Astrocyte of the hippocampus (primary cell): ENCODE measurements at places on chromosomes 4 and X.

- no peak for DNase-seq
These were observed 110.0 kb downstream of the IRF2 start for GRCh38 chr4:184364100-184364921.

DNA sequence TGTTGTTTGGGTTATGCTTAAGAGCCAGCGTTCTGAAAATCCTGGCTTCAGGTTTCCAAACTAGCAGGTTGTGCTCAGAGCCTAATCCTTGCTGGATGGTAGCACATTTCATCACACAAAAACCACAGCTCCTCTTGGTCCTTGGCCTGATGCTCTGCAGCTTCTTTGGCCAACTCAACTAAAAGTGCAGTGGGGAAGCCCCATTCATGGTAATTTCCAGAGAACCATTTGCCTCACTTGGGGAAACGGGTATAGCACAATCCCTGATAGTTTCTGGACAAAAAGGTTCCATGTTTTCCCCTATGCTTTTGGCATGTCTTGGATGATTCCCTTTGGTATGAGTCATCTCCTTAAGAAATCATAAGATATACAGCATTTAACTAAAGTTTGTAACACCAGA, 78.7 kb downstream of the SYNPO2 start:
- DNase-seq: peak; percentile 63

DNA sequence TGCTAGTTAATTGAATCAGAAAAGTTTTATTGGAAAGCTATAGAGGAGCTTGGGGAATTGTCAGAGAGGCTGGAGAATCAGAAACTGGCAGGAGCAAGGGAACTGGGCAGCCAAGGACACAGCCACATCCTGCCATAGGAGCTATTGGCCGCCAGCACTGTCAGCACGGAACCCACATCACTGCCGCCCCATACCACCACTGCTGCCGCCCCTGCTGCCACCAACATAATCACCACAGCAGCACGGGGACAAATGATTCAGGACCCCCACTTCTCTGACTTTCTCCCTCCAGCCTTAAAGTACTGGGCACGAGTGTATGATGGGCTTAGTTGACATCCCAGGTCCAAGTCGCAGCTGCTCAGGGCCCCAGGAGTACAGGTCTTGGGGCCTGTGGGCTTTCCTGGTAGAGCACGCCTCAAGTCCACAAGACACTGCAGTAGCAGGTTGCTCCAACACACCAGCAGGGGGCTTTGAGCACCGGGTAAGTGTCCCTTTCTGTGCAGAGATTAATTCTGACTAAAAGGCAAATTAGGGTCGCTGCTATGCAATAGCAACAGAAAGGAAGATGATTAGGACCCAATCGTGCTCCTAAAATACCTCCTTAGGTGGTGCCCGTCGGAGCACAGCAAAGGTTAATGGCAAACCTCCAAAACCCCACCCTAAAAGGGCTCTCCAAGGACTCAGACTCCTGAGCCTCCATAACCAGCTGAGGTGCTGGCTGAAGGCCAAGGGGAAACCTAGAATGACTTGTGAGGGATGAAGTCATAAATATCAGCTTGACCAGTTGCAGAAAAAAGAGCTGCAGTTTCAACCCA, 6.9 kb downstream of the PJA1 start:
- peak; percentile 71 for DNase-seq

DNA sequence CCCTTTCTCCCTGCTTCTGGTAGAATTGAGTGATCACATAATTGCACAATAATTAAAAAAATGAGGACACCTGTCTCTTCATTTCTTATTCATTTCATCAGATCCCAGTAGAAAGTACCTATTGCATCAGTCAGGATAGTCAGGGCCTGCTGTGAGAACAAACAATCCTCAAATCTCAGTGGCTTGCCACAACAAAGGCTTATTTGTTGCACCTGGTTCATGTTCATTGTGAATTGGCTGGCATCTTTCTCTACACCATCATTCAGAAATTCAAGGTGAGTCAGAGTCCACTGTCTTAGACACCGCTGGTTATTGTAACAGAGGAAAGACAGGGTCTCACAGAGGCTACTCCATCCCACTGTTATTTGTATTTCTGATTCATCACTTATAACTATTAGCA, 409.8 kb downstream of the STIM2 start:
- DNase-seq: no peak

DNA sequence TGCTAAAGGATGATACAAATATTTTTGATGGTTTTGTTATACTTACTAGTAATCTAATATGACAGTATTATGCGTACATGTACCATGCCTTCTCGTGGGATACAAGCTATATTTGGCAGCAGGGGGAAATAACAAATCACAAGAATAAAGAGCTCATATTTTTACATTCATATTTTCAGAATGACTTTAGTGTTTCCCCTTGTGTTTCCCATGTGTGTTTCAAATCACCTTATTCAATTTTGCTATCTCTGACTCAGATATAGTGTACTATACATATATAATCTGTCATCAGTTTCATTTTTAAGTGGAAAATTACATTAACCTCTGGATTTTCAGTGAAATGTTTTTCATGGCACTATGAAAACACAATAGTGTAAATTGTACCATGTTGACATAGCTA, 146.8 kb downstream of the RPA4 start:
- no peak for DNase-seq

- DNase-seq: peak; percentile 53
These were observed 265.4 kb upstream of the SLC7A11 start for GRCh38 chr4:138507522-138507921.

DNA sequence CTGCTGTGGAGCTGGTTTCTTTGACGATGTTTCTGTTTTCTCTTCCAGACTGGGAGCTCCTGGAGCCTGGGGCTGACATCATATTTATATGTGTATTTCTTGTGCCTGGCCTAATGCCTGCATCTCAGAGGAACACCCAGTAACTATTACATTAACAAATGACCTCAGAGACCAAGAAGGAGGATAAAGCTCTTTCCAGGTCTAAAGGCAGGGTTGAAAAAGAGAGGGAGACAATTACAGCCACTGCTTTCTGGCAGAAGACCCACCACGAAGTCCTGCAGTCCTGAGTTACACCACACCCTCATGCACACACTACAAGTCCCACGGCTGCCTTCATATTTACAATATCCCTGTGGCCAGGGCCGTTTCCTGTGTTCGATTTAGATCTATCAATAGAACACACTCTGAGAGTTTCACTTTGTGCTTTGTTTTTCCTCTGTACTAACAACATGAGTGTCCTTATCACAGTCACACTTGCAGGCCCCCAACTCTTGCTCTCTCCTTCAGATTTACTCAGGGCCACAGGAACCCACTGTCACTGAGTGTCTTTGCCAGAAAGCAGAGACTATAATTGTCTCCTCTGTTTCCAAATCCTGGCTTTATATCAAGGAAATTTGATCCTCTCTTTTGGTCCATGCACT, 535.5 kb downstream of the MID1IP1 start:
- peak; percentile 19 for DNase-seq

DNA sequence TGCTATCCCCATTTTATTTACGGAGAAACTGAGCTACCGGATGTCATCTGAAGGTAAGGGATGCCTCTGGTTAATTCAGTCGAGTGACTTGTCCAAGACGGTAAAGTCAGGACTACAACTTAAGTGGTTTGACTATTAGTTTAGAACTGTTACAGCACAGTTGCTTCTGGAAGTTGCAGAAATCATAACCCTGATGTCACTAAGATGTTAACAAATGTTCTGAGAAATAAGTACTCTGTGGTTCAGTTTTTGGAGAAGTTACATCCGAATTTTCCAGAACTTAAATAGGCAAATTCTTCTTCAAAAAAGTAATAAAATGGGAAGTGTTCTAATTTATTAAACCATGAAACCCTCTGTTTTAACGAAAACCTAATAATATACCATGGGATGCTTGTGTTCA, 3.1 kb downstream of the PPA2 start:
- DNase-seq: no peak

DNA sequence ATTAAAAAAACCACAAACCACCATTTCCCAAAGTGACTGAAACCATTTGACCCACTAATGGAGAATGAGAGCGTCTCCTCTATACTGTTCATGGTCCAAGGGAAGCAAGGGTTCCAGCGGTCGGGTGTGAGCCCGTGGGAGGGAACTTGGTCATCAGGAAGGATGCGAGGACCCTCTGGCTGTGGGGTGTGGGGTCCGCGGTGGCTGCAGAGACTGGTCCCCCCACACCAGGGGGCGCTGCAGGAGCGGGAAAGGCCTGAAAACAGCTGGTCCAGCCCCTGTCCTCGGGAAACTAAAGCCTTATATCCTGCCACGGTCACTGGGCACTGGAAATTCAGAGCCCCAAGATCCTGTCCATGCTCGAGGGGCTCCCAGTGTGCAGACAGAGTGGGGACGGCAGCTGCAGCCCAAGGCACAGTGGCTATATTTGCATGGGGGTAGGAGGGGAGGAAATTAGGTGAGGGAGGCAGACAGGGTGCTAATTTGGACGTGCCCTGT, 4.3 kb downstream of the BLOC1S4 start:
- peak; percentile 87 for DNase-seq

DNA sequence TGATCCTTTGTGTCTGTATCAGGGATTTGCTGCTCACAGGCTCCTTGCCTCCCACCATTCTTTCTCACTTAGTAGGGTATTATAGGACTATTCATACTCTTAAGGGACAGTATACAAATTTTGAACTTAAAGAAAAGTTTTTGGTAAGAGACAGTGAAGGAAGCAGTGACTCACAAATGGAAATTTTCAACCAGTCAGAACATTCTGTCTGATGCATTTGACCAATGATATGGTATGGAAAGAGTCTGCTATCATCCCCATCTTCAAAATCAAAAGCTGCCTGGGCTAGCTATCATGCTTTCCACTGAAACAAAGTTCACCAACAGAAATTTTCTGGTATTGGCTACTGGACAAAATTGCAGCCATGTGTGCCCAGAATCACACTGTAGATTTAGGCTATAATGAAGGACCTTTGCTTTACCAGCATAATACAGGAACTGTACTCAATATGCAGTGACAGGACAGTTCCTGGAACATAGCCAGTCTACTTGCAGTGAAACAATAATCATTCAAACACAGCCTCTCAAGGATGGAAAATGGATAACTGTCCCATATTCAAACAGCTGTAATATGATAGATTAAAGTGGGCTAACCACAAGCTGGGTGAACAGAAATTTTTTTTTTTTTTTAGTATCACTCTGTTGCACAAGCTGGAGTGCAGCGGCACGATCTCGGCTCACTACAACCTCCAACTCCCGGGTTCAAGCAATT, 109.0 kb upstream of the ACSL4 start:
- DNase-seq: no peak

DNA sequence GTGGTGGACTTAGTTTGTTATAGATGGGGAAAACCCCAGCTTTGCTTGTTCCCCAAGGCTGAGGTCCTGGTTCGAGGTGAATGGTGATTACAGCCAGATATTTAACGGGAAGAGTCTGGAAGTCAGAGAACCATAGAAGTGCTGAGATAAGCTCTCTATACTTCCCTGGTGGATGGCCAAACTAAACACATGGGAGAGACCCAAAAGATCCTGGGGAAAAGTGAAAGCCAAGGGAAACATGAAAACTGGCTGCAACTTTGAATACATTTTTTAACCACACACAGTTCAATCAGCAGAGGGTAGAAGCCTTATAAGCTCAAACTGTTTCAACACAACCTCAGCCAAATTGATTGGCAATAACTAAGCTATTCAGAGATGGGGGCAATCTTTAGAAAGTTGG, 29.3 kb upstream of the SRPX start:
- DNase-seq: peak; percentile 46

DNA sequence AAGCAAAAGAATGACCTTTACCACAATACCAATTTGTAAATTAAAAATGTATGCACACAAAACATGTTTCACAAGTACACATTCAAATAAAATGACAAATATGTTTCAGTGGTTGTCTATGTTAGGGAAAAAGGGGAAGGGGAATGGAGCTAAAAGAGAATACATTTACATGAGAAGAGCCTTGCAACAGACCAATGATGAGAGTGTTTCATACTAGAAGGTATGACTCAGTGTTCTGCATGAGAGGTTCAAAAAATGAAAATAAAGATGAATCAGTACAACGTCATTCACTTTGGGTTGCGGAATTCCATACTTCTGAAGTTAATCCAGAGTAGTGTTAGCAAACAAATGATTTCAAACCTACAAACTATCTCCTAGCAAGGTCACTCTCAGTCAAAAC, 51.7 kb downstream of the RPGR start:
- peak; percentile 63 for DNase-seq

GRCh38 chr4:33873791-33874190, 2370.5 kb downstream of the ARAP2 start:
- DNase-seq: no peak

GRCh38 chrX:63441717-63442116, 90.6 kb upstream of the SPIN4 start:
- no peak for DNase-seq

- DNase-seq: no peak
These were observed 11.5 kb downstream of the LIAS start for GRCh38 chr4:39470402-39470801.

- DNase-seq: no peak
These were observed 11.5 kb downstream of the PRDM8 start for GRCh38 chr4:80208610-80209339.

DNA sequence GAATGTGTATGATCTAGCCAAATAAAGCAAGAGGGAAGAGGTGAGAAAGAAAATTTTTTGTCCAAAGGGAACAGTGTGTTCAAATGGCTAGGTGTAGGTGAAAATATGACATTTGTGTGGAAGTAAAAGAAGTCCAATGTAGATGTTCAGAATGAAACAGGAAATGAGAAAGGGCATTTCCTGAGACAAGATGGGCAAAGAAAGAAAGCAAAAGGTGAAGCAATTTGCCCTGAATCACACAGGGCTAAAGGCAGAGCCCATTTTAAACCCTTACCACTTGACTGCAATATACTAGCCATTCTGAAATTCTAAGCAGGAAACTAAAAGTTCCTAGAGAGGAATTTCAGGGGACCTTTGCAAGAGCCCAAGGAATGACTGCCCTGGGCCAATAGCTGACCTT, 36.0 kb downstream of the CLOCK start:
- no peak for DNase-seq

DNA sequence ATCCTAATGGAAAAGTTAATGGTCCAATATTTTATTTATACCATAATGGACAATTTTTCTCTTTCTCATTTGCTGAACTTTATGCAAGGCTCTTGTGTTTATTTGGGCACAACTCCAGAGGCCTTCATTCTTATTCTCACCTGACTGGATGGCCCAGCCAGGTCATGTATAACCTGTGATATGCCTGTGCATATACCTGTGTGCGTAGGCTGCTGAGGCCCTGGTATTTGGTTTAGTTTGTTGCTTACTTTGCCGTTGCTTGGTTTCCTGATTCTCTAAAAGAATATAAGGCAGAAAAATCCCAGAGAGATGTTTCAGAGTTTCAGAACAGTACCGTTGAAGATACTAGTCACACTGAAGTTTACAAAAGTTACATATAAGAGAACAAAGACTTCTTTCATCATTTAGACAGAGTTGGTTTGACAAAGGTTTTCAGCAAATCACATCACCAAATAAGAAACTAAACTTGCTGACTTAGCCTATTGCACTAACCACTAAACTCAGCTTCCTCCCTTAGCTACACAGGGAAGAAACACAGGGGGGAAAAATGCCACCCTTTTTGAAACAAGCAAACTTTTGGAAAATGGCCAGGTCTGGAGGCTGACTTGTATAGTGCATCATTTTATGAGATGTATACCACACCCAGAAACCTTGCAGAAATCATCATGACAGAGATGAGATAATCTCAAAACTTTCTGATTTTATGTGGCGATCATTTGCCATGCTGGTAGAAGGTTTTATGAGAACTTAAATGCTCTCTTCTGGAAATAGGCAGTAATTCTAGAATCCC, 248.5 kb downstream of the GRIA3 start:
- DNase-seq: no peak

- no peak for DNase-seq
These were observed 584.3 kb downstream of the KLHL13 start for GRCh38 chrX:117532339-117532738.
